Smooth muscle cell of the coronary artery (primary cell): ENCODE measurements at places on chromosomes 11 and 22. TPM values are rescaled to one million over a fixed set of nuclear protein-coding genes. Genes with fewer than 3 reads are reported as not detected.

Gene KDM4E
- not detected in 2 replicates for total RNA-seq

Gene PANX2
- 0.35 and 0.98 TPM in 2 replicates for total RNA-seq

Gene TEX12
- total RNA-seq, result 0.15 TPM in 1 of 2 replicates, not detected in the other

Gene OR5A1
- not detected in 2 replicates for total RNA-seq

Gene LDHAL6A
- not detected in 2 replicates for total RNA-seq

Gene OR5B21
- not detected in 2 replicates for total RNA-seq

Gene MRGPRX3
- not detected in 2 replicates for total RNA-seq

Gene CELF1
- total RNA-seq, result 43.2 and 63.2 TPM in 2 replicates

Gene TMEM45B
- total RNA-seq, result not detected in 2 replicates

Gene PKP3
- total RNA-seq, result 0.12 and 0.60 TPM in 2 replicates

Gene LRP4
- total RNA-seq, result 7.7 and 8.6 TPM in 2 replicates

Gene MMP11
- total RNA-seq, result 11.0 and 18.5 TPM in 2 replicates

Gene CREB3L1
- total RNA-seq, result 15.1 and 19.9 TPM in 2 replicates

Gene CRYBA4
- not detected in 2 replicates for total RNA-seq

Gene SCN4B
- total RNA-seq, result not detected in 2 replicates

Gene OR8D4
- total RNA-seq, result not detected in 2 replicates

Gene ADM
- 44.0 and 735 TPM in 2 replicates for total RNA-seq

Gene ENTHD1
- total RNA-seq, result not detected in 2 replicates

Gene SLC22A6
- not detected in 2 replicates for total RNA-seq

Gene GALNT18
- 1.2 and 2.8 TPM in 2 replicates for total RNA-seq

Gene RFPL3
- total RNA-seq, result not detected in 2 replicates

Gene GRIK4
- total RNA-seq, result 0.12 TPM in 1 of 2 replicates, not detected in the other

Gene ANKK1
- under 0.01 and 0.12 TPM in 2 replicates for total RNA-seq

Gene RSF1
- 27.9 and 36.2 TPM in 2 replicates for total RNA-seq

Gene KRTAP5-10
- not detected in 2 replicates for total RNA-seq

Gene NAALADL1
- 13.1 and 25.5 TPM in 2 replicates for total RNA-seq

Gene CCDC188
- total RNA-seq, result not detected in 2 replicates

Gene CNGA4
- under 0.01 and 0.47 TPM in 2 replicates for total RNA-seq

Gene NEFH
- total RNA-seq, result 0.08 and 0.23 TPM in 2 replicates

Gene TECTA
- total RNA-seq, result 0.35 and 0.38 TPM in 2 replicates
